ENCODE measurements at places on chromosomes 7 and 10.

- DNase-seq: no peak
These were observed 251.0 kb downstream of the NSUN6 start for GRCh38 chr10:18400201-18400905.

DNA sequence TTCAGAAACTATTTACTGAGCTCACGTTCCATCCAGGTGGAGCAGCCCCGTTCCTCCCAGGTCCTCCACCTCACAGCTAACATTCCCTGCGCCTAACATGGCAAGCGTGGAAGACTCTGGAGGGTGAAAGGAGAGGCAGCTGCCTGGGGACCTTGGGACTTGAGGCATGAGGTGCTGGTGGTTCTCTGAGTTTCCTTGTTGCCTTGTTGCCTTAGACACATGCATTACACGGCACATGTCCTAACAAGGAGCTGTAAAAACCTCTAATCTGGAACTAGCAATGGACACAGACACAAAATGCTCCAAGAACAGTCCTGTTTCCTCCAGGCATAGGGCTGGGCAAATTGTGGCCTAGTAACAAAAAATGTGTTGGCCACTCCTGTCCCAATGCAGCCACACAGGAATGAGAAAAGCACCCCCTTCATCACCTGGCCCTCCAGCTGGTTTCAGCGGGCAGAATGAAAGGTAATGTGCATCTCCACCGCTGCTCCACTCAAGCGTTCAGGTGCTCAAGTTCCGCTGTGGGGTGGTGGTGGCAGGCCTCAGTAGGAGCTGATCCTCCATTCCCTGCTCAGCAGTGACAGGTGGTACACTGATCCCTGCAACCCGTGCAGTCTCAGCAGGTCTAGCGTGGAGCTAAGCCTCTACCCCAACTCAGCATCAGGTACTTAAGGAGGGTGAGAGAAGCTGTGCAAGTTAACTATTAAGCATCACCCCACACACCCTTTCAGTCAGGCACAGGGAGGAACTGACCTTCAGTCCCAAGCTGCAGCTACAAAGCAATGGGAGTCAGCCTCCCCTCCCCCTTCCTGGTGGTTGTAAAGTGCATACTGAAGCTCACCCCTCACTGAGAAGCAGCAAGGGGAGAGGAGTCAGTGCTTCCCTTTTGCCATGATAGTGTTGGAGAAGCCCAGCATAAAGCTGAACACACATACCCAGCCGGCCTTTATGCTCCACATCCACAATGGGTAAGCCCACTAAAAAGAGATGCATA, 382.8 kb downstream of the SDK1 start:
- no peak for DNase-seq

GRCh38 chr10:12181065-12181775, 14.5 kb downstream of the NUDT5 start:
- no peak for DNase-seq

DNA sequence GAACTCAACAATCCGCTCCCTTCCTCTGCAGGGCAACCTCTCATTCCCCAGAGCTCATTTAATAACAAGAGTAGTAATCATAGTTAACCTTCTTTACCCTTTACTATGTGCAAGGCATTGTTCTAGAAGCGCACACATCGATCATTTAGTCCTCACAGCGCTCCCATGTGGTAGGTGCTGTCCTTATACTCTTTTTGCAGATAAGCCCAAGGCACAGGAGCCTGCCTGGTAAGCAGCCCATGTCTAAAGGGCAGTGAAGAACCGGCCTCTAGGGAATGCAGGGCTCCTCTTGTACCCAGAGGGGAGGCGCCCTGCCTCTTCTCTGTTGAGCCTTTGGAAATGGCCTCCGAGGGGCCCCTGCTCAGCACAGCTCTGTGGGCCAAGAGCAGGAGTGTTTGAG, 14.3 kb downstream of the CHST3 start:
- no peak for DNase-seq

GRCh38 chr10:129402459-129402858, 64.6 kb upstream of the MGMT start:
- DNase-seq: no peak

- no peak for DNase-seq
These were observed 1005.5 kb downstream of the KCNMA1 start for GRCh38 chr10:76631884-76632766.

- no peak for DNase-seq
These were observed 93.7 kb downstream of the TMEM26 start for GRCh38 chr10:61359452-61359851.

GRCh38 chr10:128686630-128687278, 560.5 kb upstream of the MKI67 start:
- DNase-seq: no peak

- DNase-seq: no peak
These were observed 660.5 kb downstream of the LRMDA start for GRCh38 chr10:76091926-76092325.

DNA sequence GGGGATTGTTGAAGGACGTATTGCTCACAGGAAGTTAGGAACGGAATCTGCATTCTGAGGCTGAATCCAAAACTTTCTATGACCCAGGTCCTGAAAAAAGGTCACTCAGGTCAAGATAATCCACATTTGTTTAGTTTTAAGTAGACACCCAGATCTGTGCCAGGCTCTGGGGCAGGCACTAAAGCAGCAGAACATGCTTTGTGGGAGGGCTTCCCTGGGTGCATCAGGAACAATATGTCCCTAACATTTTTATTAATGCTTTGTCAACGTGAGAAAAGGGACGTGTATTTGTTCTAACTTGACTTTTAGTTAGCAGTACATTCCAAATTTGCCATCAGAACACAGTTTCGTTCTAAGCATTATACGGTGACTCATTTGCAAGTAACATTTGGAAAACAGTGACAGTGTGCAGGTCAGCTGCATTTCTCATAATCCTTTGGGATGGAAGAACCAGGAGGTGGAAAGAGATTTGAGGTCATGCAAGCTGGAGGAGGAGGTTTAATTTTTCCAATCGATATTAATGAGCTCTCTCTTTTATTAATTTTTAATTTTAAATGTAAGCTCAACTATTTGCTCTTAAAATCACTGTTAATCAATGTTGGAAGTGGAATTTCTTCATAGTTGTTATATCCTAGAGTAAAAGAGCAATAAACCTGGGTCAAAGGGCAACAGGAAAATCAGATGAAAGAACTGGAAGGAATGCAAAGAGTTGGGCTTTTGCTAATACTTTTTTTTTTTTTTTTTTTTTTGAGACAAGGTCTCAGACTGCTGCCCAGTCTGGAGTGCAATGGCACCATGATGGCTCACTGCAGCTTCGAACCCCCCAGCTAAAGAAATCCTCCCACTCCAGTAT, 35.0 kb downstream of the TAS2R41 start:
- no peak for DNase-seq

Measured in T1000 (cell line).